ENCODE measurements at places on chromosomes 16 and 17.

- DNase-seq, result no peak
Observed at GRCh38 chr17:7328840-7329373, at the start of gene NEURL4. Gene NEURL4 (minus strand): TSS chr17:7329335. CDS start chr17:7329312, 23 bp downstream.

GRCh38 chr17:66115246-66115645 is 76.7 kb downstream of the CEP112 start:
- DNase-seq, result no peak

DNA sequence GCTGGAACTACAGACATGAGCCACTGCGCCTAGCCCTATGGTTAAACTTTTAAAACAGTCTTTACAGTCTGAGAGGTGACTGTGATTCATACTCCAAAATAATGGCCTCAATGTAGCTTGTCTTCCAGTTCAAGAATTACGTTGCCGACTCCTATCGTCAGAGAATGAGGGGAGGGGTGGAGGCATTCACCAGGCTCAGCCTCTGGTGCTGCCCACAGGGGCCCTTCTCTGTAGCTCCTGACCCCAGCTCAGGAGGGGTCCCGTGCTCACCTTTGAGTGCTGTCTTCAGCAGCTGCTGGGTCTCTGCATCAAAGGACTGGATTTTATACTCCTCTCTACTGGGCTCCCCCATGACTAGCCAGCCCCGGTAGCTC is 1.2 kb downstream of the MIF4GD start:
- no peak for DNase-seq

DNA sequence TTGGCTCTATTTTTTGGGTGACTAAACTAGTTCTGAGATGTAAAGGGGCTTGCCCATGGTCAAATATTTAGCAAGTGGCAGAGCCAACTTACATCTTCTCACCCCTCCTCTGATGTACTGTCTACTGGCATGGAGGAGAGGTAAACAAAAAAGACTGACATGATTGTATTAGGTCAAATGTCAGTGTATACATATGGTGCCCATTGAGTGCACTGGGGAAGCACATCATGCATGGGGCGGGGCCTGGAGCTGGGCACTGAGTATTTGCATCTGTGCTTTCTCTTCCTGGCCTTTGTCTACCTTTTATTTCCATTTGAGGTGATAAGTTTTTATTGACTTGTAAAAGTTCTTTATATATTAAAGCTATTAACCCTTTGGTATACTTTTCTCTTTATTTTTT is 22.3 kb upstream of the POLR3E start:
- no peak for DNase-seq

Data from hindlimb muscle (tissue), 1 donor.